Stimulated activated CD8-positive, alpha-beta memory T cell treated with anti-CD3 and anti-CD28 coated beads, Interleukin-4, amount 100 ng/mL, for 4 hours (primary cell): ENCODE measurements at places on chromosomes 5 and 9.

GRCh38 chr9:18459962-18460584 lies 13.9 kb upstream of the ADAMTSL1 start:
- DNase-seq = no peak

GRCh38 chr9:136610426-136610825 lies 52.3 kb upstream of the EGFL7 start:
- DNase-seq = no peak

DNA sequence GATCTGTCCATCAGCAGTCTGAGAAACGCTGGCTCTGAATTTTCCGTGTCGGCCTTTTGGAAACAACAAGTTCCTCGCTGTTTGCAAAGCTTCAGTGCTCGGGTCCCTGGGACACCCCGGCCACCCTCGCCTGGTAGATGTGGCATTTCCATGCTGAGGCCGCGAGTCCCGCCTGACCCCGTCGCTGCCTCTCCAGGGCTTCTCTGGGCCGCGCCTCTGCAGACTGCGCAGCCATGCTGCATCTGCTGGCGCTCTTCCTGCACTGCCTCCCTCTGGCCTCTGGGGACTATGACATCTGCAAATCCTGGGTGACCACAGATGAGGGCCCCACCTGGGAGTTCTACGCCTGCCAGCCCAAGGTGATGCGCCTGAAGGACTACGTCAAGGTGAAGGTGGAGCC lies 4.7 kb downstream of the NTNG2 start:
- no peak for DNase-seq

- DNase-seq = no peak
Measured at GRCh38 chr5:147508711-147509040, 1.2 kb downstream of the DPYSL3 start.

DNA sequence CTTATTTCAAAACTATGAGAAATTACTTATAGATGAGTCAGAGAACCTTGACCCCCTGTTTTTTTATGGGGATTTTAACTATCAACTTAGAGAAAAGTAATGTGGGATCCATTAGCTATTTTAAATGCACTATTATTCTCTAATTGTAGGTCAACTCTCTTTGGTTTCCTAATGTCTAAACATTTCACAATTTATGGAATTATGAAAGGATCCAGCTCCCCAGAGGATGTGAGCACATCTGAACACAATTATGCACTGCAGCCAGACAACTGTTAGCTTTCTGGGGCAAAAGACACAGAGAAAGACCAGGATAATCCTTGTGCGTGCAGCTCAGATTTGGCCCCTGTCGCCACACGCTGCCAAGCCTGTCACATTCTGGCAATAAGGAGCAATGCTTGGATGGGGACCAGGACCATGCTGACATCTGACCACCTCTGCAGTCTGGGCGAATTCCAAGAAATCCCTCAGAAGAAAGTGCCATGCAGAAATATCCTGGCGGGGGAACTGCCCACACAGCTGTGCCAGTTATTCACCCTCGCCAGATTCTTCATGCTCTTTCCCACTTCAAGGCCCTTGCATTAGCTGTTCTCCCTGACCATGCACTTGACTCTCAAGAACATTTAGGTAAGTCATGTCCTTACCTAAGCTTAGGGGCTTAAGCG lies 22.2 kb upstream of the CMBL start:
- no peak for DNase-seq

- no peak for DNase-seq
Measured at GRCh38 chr5:52989025-52989780, at the start of gene ITGA2. Gene ITGA2, plus strand, starts transcription at chr5:52989352. Its CDS starts 117 bp downstream, at chr5:52989469.

GRCh38 chr5:57488215-57488955 lies 5.8 kb upstream of the ACTBL2 start:
- DNase-seq = no peak

DNA sequence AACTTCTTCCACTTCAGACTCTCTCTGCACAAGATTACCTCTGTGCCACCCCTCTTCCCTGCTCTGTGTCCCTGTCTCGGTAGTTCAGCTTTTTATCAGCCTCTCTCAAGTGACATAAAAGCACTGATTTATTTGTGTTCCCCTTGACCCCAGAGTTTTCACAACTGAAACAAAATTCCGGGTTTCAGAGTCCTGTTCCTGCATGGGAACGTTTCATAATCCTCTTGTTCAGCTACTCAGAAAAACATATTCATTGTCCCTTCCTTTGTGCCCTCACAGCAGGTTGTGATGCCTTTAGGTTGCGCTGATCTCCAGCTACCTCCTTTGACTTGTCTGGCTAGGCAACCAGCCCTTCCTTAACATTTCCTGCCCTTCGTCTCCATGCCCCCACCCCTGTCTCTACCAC lies 13.7 kb upstream of the ITGA1 start:
- no peak for DNase-seq

- DNase-seq = no peak
Measured at GRCh38 chr5:1477341-1477740, 32.1 kb upstream of the SLC6A3 start.

- no peak for DNase-seq
Measured at GRCh38 chr9:14863402-14863801, 46.8 kb downstream of the FREM1 start.

DNA sequence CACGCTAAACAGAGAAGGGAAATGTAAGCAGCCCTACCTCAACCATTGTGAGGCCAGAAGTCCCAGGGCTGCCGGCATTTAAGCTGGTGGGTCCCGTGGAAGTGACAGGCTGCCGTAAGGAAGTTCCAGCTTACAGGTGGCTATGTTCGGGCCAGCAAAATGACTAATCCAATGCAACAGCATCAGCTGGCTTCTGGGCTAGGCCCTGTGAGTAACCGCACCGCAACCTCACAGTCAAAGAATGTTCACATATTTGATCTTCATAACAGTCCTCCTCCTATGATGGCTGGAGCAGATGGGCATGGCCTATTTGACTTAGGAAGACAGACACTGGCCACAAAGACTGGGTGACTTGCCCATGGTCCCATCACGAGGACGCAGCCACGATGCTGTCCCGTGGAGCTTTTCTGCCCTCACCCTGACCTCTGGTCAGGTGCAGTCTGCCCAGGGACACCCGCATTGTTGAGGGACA lies 88.2 kb downstream of the LIFR start:
- DNase-seq = no peak

DNA sequence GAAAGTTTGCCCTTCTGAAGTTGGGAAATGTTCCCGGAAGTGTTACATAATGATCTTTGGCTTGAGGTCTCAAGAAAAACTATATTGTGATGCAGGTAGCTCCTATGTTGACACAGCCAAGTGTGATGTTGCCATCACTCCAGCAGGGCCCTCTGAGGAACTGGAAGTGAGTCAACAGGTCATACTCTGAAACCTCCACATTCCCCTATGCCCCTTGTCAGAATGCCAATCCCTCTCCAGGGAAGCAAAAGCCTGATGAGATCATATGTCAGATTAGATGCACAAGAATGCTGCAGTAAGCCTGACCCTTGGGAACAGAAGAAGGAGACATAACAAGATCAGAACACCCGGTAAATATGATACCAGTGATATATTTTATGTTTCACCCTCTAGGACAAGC lies 66.8 kb upstream of the ITGA2 start:
- no peak for DNase-seq

DNA sequence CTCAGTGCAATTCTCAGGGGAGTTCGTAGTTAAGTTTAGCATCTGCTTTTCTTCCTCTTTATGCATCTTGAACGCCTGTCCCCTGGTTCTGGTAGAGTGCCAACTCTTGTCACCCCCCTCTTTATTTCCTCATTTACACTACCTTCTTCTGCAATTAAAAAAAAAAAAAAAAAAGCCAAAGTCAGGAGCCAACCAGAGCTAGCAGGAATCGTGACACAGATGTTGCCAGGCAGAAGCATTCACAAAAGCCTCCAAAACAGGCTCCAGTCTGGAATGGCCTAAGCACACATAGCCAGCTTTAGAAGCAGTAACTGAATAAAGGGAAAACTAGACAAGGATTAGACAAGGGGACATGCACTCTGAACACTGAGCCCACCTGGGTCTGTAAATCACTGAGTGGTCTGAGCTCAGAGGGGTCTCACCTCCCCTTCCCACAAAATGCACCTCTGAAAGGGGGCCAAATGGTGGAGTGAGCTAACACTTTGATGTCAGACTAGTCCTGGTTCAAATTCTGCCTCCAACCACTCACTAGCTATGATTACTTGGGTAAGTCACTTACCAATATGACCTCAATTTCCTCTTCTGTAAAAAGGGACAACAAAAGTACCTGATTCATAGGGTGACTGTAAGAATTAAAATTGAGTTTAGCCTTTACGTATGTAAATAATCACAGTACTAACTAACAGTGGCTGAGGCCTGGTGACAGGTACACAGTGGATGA lies 2.0 kb downstream of the CD74 start:
- DNase-seq = no peak

DNA sequence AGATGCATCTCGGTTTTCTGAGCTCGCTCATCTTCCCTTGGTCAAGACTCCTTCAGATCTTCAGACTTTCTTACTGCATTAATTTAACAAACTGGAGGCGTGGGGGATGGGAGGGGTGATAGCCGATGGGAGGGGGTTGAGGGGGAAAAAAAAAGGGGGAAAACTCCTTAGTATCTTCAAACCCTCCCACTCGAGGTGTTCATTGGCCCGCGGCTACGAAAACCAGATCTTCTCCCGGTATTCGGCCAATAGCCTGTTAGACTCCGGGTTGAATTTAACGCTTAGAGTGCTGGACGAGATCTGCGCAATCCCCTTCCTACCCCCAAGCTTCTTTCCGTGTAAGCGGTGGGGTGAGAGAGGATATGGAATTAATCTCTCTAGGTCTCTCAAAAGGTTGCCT lies 689 bp upstream of the GLRA1 start:
- no peak for DNase-seq

DNA sequence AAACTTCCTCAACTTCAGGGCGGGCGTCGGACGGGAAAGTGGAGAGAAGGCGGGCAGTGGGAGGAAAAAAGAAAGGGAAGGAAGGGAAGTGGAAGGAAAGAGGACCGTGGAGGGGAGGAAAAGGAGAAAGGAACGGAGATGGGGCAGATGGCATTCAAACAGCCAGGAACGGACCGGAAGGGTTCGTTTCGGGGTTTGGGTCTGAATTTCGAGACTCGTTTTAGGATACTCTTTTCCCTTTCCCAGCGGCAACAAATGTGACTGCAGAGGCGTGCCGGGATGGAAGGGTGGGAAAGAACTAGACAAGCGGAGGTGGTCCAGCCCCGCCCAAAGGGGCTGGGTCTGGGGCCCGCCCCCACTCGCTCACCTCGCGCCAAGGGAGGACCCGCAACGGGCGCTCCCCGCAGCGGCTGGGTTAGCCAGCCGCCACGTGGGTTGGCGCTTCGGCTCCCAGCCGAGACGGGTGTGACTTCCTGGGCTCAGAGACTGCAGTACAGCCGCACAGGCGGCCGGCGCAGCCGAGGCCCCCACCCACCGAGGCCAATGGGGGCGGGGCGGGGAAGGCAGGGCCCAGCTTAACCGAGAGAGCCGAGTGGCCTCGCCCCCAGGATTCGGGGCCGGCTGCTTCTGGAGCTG lies 2.7 kb downstream of the VCAN start:
- no peak for DNase-seq

- no peak for DNase-seq
Measured at GRCh38 chr9:133573791-133574515, 35.2 kb downstream of the FAM163B start.

GRCh38 chr9:32579706-32580331 lies 6.9 kb upstream of the NDUFB6 start:
- peak; percentile 81 for DNase-seq

- no peak for DNase-seq
Measured at GRCh38 chr9:109449036-109449798, 48.9 kb downstream of the PTPN3 start.

GRCh38 chr5:166281433-166281832 lies 2010.0 kb upstream of the WWC1 start:
- no peak for DNase-seq

- DNase-seq = no peak
Measured at GRCh38 chr5:73938280-73938937, 312.4 kb downstream of the ARHGEF28 start.

- no peak for DNase-seq
Measured at GRCh38 chr5:175420383-175420782, 23.6 kb downstream of the DRD1 start.

GRCh38 chr5:167657016-167657415 lies 634.4 kb upstream of the WWC1 start:
- DNase-seq = no peak

DNA sequence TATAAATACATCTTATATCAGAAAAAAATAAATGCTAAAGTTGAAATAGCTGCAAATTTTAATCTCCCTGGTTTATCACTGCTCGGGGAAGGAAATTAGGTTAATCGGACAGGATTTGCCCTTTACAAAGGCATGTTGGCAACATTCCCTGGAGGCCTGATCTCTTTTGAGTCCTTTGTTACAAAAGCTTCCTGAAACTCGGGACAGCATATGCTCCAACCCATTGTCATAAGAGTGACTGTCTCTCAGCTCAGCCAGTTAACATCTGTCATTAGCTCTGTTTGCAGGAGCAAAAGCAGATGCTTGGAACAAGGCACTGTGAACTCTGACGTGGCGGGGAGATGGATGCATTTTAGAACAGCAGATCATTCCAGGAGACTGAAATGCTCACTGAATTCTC lies 80.6 kb downstream of the MYO10 start:
- no peak for DNase-seq

GRCh38 chr5:131505237-131505908 lies 129.7 kb downstream of the RAPGEF6 start:
- DNase-seq = no peak

- no peak for DNase-seq
Measured at GRCh38 chr9:35446012-35446411, 43.9 kb upstream of the RUSC2 start.

- no peak for DNase-seq
Measured at GRCh38 chr5:59249726-59250125, 643.8 kb downstream of the PDE4D start.

DNA sequence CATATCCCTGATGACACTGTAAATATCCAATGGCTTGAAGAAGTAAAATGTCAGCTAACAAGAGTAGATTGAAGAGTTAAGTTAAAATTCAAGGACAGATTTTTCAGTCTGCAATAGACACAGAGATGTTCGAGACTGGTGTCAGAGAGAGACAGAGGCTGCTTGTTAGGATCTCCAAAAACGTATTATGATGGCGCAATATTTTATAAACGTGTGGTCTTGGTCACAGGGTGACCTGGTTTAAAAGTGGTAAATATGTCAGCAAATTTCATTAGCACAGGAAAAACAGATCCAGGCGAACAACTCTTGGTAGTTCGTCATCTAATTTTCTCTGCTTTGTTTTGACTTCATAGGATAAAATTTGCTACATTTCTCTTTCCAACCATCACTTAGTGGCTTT lies 317.4 kb downstream of the MCTP1 start:
- no peak for DNase-seq

DNA sequence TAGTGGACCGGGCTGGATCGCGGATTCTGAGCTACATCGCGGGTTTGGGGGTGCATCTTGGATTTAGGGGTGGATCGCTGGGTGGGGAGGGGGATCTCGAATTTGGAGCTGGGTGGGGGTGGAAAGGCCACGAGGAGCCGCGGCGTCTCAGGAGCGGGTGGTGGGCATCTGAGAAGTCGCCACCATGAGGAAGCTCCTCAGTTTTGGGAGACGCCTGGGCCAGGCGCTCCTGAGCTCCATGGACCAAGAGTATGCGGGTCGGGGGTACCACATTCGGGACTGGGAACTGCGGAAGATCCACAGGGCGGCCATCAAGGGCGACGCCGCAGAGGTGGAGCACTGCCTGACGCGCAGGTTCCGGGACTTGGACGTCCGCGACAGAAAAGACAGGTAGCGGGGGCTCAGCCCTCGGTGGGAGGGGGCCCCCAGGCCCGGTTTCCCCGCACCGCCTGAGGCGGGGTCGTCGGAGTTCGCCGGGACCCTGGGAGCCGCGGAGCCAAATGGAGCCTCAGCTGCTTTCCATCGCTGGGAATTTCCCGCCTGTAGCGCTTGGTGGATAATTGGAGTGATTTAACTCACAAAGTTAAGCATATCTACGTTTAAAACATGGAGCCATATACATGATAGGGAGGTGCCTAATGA lies 376 bp downstream of the ANKRD18B start:
- no peak for DNase-seq
